ENCODE measurements at places on chromosomes 6 and 20.

DNA sequence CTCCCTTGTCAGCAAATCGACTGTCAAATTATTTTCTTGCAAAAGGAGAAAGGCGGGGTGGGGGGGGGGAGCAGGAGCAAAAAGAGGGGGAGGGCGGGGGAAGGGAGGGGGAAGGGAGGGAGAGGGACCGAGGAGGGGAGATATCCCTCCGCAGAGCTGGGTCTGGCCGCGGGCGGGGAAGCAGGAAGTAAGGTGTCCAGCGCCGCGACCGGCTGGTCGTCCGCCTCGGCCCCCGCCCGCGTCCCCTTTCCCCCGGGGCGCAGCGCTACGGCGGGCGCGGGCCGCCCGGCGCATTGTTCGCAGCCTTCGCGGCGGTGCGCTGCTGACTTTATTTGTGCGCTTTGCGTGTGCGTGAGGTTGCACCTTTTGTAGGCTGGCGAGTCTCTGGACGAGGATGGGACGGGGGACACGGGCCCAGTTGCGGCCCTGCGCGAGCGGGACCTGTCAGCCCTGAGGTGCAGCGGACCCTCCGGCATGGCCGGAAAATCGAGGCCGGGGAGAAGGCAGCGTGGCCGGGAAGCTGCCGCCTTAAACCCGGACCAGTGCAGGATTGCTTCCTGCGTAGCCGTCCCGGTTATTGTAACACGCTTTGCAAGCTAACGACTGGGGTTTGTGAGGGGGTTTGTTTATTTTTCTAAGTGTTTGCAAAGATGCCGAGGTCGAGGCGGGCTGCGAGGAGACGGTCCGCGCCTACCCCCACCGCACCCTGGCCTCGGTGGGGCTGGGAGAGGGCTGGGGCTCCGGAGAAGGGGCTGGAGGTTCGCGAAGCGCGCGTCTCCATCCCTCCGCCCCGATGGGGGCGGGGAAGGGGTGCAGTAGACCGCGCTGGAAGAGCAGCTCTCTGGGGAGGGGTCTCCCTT is 675 bp upstream of the TRERF1 start:
- DNase-seq = peak; percentile 91

DNA sequence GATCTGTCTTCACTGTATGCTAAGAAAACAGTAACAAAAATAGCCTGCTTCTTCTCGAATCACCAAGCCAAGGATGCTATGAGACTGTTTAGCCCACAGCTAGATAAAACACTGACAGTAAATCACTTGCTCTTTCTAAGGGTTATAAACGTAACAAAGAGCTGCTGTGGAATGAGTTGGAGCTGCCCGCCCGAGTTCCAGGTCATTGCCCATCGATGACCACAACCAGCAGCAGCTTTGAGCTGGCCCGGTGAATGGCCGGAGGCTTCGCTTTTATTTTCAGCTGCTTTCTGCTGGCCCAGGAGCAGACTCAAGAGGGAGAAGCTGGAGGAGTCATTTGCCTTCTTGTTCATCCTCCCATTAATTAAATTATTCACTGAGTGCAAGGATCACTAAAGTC is 82.2 kb upstream of the CDH4 start:
- no peak for DNase-seq

GRCh38 chr6:85389151-85389797 is 60.6 kb upstream of the NT5E start:
- DNase-seq = no peak

DNA sequence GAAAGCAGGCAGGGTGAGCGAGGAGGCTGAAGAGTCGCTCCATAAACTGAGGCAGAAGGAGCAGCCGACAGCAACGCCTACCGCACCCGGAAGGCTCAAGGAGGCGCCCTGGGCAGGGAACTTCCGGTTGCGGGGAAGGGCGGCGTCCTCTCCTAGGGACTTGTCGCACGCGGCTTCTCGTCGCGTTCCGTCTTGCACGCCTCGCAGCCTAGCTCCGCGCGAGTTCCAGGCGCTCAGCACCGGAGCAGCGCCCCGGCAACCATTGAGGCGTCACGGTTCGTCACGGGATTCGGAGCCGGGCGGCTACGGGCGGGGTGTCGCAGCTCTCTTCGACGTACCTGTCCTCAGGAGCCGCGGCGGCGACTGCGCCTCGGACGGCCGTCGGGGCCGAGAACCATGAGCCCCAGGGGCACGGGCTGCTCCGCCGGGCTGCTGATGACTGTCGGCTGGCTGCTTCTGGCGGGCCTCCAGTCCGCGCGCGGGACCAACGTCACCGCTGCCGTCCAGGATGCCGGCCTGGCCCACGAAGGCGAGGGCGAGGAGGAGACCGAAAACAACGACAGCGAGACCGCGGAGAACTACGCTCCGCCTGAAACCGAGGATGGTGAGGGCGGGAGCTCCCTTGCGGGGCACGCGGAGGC is at the start of gene SPACA1:
Gene SPACA1, plus strand, starts transcription at position 332 of the 641 bp plus-strand sequence. Its CDS starts 65 bp downstream, at position 397.
- no peak for DNase-seq

- no peak for DNase-seq
Measured at GRCh38 chr6:93087606-93088005, 331.8 kb downstream of the EPHA7 start.

- peak; percentile 49 for DNase-seq
Measured at GRCh38 chr6:2891768-2892170, 11.3 kb downstream of the SERPINB9 start.

GRCh38 chr6:56860475-56860874 is 94.4 kb upstream of the BEND6 start:
- DNase-seq = no peak
